Fibroblast of mammary gland (primary cell): ENCODE measurements at places on chromosomes 12 and 14.

DNA sequence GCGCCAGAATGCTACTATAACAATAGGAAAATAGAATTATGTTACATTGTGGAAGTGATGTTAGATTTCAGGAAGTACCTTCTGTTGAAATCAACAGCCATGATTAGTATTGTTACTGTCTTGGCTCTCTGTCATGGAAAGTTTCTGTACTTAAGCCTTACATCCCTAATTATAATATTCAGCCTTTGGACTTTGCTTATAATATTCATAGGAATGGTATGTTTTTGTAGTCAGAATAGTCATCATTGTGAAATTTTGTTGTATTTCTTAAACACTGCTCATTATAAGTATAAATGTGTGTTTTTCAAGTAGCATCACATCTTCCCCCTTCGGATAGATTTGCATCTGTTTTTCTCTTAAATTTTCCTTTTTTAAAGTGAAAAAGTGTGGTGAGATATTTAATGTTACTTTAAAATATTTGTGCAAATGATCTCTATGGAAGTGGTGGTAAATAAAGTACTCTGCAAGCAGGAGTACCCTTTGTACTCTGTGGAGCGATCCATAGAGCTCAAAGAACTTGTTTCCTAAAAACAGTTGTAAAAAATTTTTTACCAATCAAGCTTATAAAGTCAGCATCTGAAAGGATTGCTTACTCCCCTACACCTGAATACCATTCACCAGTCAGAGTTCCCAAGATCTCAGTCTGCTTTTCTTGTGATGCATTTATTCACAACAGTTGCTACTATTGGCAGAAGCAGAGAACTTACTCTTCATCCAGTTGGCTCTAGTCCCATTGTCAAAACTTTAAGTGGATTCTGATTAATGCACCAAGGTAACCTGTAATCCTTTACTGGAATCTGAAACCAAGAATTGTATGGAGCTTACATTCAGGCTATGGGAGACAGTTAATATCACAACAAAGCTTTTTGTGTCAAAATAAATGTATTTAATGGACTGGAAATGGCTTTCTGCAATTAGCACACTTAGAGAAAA lies 87.8 kb downstream of the RIC8B start:
- peak; percentile 85 for DNase-seq

DNA sequence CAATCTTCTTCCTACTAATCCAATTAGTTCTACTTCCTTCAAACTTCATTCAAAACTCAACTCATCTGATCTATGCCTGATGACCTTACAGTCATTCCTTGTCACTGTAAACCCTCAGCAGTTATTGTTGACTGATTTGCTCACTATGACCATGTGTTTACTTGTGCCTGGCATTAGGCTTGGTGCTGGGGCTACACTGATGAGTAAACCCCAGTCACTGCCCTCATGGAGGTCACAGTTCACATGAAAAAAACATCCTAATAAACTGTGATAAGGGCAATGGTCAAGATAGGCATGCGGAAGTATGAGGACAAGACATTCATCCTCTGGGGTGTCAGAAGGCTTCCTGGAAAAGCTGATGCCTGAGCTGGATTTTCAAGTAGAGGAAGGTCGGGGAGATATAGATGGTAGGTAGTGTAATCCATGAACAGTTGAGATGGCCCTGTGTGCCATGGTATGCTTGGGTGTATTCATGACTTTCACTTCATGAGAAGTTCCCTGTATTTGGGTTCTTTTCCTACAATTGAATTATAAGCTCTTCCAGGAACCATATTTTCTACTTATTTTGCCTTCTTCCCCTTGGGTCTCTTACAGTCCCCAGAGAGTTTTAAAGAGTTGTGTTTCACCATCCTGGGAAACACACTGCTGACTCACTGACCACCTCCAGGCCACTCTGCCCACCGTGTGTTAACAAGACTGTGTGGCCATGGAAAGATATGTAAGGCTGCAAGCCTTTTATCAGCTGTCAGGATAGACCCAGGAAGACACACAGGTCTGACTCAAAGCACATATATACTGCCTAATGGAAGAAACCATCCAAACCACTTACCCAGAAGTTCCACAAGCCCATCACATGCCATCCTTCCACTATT lies 38.7 kb upstream of the DUSP6 start:
- peak; percentile 82 for DNase-seq

GRCh38 chr12:102708108-102708507 lies 208.9 kb downstream of the PAH start:
- no peak for DNase-seq

DNA sequence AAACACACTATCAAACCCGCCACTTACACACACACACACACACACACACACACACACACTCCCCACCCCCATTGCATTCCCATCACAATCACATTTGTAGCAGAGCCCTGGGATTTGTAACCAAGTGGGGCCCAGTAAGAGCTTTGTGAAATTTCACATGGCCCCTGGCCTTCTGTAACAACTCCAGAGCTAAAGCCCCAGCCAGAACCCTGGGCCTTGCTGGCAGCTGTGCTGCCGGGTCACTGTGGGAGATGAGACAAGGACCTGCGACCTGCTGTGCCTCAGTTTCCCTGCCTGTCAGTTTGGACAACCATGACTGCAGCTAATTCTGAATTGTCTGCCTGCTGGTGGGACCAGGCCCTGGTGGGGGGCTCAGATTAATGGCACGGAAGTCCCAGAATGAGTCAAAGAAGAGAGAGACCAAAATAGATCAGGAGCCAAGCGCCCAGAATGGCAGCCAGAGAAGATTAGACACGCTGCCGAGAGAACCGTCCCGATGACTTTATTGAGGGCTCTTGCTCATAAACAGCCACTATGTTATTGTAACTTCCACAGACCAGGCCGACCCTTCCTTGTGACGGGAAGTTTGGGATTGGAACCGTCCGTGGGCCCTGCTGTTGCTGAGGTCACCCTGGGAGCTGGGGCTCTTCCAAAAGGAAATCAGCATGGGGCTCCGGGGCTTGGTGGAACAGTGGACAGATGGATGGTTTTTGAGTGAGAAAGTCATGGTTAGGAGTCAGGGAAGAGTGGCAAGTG lies 123.1 kb downstream of the ZFP36L1 start:
- DNase-seq = no peak

DNA sequence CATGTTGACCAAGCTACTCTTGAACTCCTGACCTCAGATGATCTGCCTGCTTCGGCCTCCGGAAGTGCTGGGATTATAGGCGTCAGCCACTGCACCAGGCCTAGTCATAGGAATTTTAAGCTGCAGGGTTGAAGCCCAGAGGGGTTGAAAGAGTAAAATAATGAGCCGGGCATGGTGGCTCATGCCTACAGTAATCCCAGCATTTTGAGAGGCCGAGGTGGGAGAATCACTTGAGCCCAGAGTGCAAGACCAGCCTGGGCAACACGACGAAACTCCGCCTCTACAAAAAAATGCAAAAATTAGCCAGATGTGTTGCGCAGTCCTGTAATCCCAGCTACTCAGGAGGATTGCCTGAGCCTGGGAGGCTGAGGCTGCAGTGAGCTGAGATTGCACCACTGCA lies 69.6 kb downstream of the GALNT8 start:
- DNase-seq = no peak

GRCh38 chr12:12216349-12217017 lies 50.4 kb downstream of the LRP6 start:
- DNase-seq = no peak

DNA sequence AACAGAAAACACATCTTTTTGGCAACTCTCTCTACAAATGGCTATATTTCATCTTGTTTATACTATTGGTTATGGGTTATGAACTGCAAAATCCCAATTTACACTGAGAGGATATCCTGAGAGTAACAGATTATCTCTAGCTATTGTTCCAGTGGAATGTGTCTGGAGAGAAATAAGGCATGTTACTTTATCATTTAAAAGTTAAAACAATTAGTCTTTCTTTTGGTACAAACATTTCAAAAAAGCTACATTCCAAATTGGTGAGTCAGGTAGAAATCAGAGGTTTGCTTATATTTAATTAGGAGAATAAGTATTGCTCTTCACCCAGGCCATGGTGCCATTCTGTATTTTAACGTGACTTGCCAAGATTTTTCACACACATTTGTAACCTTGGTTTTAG lies 411.6 kb downstream of the CCER1 start:
- DNase-seq = peak; percentile 17
